ENCODE measurements at places on chromosomes 6 and 20. TPM values are rescaled to one million over a fixed set of nuclear protein-coding genes. Genes with fewer than 3 reads are reported as not detected.

GRCh38 chr6:161748535-161749416 is 474.9 kb upstream of the AGPAT4 start:
- ATAC-seq, result no peak

DNA sequence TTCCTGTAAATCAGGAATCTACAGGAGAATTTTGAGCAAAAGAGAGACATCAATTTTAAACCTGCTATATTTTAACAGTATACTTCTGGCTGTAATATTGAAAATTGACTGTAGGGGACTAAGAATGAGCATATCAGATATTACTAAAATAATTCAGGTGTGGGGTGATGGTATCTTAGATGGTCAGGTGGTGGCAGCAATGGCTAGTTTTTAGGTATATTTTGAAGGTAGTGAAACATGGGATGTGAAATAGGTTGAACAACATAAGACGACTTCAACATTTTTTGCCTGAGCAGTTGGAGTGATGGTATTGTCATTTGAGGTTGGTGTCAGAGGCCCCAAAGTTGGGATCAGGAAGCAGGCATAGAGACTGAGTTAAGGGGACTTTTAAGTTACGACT is 32.1 kb downstream of the FAM83B start:
- ATAC-seq, result no peak

LY6G5C gene
- 2.2 TPM for total RNA-seq

- ATAC-seq, result no peak
Measured at GRCh38 chr20:1177680-1178079, 7.1 kb downstream of the TMEM74B start.

RIMS1 gene
- total RNA-seq, result not detected

Data from activated T-helper 17 cell treated with anti-CD3 and anti-CD28 coated beads, Interleukin-2, amount 50 U/mL, for 72 hours (primary cell).